ENCODE measurements at places on chromosomes 1 and 21.

DNA sequence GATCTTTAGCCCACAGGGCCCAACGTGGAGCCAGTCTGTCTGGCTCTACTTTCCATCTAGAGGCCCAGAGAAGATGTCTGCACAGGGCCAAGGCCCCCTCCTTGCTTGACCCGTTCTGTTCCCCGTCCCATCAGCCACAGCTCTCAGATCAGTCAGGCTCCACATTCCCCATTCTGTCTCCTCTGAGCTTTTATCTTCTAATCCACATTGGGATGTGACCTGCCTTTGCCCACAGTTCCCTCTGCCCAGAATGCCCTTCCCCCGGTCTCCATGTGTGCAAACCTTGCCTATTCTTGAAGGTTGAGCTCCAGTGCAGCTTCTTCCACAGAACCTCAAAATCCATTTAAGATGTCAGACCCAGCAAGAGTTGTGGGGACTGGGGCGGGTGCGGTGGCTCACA lies 53.3 kb upstream of the WASF2 start:
- DNase-seq, result no peak

GRCh38 chr1:3668585-3669300 lies 16.4 kb downstream of the TP73 start:
- DNase-seq, result peak; percentile 79

- peak; percentile 16 for DNase-seq
These were observed 86.4 kb upstream of the COL6A1 start for GRCh38 chr21:45894906-45895777.

- DNase-seq, result no peak
These were observed 62.4 kb upstream of the IGSF21 start for GRCh38 chr1:18045203-18045602.

DNA sequence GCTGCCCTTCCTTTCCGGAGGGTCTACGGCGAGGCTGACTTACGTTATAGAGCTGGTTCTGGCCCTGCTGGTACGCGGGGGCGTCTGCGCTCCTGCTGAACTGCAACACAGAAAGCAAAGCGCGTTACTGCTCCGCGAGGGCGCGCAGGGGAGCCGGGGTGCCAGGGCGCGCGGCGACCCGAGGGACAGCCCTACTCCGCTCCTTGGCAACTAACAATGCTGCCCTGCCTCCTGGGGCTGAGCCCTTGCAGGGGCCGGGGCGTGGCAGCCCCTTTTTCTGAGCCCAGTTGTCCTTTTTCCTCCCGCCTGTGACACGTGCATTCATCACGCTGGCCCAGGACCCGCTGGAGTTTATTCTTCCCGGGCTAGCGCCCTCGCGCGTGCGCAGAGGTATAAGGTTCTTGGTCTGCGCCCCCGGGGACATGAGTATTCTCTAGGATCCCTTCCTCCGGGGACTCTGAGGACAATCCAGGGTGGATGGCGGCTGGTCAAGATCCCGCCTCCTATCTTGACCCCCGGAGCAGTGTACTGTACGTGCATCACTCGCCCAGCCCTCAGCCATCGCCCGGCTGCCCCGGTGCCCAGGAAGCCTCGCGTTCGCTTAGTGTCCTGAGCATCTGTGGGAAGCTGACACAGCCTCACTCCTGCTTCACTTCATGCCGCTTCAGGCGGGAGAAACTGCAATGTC lies 78.9 kb downstream of the CD247 start:
- DNase-seq, result peak; percentile 44

DNA sequence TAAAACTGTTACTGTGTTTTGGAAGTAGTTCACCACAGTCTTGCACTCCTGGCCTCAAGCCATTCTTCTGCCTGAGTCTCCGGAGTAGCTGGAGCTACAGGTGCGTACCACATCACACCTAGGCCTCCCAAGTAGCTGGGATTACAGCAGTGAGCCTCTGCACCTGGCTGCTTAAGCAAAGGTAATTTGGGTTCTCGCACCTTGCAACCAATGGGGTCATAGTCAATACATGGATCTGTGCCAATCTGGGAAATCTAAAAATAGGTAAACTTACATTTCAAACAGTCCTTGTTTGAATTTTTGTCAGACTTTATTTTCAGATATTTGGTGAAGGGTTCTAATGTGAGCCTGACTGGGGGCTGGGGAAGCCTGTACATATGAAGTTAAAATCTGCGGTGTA lies 466.5 kb downstream of the PCP4 start:
- DNase-seq, result no peak

- no peak for DNase-seq
These were observed 34.9 kb downstream of the SYF2 start for GRCh38 chr1:25197235-25197975.

GRCh38 chr1:199855580-199855979 lies 171.9 kb upstream of the NR5A2 start:
- DNase-seq, result no peak

GRCh38 chr1:228717081-228717480 lies 18.2 kb upstream of the RHOU start:
- DNase-seq, result no peak

DNA sequence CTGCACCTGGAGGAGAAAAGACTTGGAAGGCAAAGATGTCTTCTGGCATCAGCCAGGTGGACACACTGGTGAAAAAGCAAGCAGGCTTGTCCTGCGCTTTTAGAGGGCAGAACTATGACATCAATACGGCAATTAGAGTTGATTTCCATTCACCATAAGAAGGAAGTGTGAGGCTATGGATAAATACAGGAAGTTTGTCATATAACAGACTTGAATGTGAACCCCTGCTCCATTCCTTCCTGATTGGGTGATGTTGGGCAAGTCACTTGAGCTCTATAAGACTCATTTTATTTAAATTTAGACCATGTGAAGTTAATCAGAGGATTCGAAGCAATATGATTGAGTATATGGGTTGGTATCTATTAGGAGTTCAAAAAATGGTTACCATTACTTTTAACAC lies 137.8 kb downstream of the PLPP3 start:
- no peak for DNase-seq

- no peak for DNase-seq
These were observed 30.5 kb upstream of the ZBTB8A start for GRCh38 chr1:32508761-32509160.

GRCh38 chr1:172321451-172321850 lies 99.0 kb upstream of the C1orf105 start:
- no peak for DNase-seq

GRCh38 chr1:189357317-189357716 lies 1120.3 kb downstream of the BRINP3 start:
- no peak for DNase-seq

DNA sequence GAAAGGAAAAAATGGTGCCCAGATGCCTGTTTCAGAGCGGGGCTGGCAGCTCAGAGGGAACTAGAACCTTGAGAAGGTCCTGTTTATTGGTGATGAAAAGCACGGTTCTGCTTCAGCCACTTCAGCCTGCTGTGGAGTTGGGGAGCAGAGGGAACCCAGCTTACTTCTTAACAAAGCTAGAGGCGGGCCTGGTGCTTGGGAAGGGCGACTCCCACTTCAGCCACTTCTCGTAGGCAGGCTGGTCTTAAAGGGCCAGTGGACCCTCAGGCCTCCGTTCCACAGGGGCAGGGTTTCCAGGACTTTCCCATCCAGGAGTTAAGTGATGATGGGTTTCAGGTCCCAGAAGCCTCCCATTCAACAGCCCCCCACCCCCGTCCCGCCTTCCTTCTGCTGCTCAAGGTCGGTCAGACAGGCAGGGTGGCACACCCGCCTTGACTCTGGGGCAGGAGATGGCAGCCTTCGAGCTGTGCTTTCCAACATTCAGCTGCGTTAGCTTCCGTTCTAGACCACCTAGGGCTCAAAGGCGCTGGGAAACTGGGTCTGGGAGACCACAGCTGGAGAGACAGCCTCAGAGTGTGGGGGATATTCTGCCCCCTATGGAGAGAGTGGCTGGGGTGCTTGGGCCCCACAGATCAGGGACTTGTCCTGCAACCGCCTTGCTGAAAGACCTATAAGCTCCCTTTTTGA lies 3.4 kb downstream of the RUNX3 start:
- DNase-seq, result no peak

Measured in left cardiac atrium (tissue), 4 donors.